ENCODE measurements at places on chromosomes 2 and 18.

GRCh38 chr2:153360239-153360638 lies 118.3 kb downstream of the RPRM start:
- DNase-seq, result no peak

DNA sequence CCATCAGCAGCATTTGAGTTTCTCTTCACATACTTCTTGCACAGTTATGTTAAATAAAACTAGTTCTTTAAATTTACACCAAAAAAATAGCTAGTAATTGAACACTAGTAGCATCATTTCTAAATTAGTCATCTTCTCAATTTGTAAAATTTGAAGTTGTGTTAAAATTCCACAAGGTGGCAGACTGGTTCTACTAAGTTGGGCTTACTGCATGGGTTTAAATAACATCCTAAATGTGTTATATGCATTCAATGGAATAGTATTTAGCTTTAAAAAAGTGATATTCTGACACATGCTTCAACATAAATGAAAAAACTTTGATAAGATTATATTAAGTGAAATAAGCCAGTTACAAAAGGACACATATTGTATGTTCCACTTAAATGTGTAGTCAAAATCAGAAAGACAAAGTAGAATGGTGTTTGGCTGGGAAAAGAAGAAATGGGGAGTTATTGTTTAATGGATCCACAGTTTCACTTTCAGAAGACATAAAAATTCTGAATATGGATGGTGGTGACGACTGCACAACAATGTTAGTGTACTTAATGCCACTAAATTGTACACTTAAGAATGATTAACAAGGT lies 28.7 kb upstream of the RPRD1A start:
- DNase-seq, result no peak

GRCh38 chr18:61333746-61334490 lies 688 bp downstream of the CDH20 start:
- no peak for DNase-seq

DNA sequence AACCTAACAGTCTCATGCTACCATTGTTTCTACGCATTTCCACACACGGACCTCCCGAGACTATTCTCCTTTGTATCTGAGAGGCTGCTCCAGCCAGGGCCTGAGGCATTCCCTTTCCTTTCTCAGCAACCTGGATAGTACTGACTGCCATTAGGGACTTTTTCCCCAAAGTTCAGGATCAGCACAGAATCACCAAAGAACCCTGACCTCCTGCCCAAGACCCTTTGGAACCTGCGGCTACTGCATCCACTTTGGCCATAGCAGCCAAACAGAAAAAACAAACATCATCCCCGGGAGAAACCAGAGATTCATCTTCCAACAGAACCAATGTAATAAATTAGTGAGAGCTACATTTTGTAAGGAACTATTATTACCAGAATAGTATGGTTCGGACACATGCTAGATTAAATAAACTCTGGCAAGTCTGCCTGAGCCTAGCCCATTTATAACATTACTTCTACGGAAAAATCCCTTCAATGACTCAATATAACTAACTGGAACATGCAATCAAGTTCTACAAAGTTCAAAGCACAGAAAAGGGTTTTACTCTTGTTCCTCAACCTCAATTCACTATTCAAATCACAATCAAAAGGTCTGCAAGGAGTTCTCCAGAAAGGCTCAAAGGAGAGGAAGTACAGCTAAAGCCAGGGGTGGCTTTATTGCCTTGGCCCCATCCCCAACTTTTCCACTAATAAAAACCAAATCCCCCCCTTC lies 51.8 kb downstream of the LPIN2 start:
- DNase-seq, result no peak

GRCh38 chr2:1157107-1157506 lies 206.5 kb downstream of the SNTG2 start:
- no peak for DNase-seq

DNA sequence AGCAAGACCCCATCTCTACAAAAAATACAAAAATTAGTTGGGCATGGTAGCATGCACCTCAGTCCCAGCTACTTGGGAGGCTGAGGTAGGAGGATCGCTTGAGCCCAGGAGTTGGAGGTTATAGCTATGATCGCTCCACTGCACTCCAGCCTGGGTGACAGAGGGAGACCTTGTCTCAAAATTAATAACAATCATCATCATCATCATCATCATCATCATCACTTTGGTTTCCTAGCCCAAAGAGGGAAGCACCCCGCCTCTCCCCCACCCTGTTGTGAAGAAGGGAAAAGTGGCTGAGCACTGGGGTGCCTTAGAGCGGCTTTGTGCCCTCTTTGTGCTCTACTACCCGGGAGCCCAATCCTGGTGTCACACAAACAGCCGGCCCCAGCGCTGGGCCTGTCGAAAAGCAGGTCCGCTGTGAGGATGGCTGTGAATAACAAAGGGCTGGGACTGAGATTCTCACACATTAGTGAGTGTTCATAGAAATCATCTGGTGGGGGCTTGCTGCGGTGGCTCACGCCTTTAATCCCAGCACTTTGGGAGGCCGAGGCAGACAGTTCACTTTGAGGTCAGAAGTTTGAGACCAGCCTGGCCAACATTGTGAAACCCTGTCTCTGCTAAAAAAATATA lies 42.6 kb upstream of the ASXL2 start:
- no peak for DNase-seq

- DNase-seq, result no peak
Measured at GRCh38 chr2:215726070-215726469, 287.3 kb downstream of the MREG start.

- DNase-seq, result no peak
Measured at GRCh38 chr2:42010743-42011298, 37.0 kb upstream of the PKDCC start.

- no peak for DNase-seq
Measured at GRCh38 chr2:237485844-237486243, 1.2 kb upstream of the MLPH start.

DNA sequence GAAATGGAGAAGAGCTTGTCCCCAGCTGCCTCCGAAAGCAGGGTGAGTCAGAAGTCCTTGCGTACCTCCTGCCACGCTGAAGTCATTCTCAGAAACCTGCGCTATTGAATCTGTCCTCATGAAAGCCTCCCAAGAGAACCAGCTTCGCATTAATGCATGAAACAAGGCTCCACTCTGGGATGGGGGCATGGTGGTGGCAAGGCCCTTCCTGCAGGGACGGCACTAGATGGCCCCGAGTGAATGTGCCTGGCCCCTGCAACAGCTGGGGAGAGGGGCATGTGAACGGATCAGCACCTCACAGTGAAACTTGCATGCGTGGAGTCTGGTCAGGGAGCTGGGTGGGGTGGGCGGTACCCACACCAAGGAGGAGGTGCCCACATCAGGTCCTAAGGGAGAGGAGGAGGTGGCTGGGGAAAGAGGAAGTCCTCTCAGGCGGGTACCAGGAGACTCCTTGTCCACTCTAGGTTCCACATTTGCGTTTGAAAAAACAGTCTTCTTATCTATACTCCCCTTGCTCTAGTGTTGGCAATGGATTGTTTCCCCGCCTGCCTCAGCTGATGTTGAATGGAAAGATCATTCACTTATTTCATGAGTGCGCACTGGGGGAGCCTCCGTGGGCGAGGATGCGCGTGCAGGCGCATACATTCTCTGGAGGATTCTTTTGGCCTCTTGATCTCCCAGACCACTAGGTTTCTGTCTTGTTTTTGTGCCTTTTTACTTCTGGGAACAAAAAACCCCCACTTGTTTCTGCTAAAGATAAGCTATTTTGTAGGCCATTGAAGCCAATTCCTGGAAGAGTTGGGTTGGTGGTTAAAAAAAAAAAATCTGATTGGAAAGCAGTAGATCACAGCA lies 104.7 kb downstream of the KLHL29 start:
- DNase-seq, result no peak

DNA sequence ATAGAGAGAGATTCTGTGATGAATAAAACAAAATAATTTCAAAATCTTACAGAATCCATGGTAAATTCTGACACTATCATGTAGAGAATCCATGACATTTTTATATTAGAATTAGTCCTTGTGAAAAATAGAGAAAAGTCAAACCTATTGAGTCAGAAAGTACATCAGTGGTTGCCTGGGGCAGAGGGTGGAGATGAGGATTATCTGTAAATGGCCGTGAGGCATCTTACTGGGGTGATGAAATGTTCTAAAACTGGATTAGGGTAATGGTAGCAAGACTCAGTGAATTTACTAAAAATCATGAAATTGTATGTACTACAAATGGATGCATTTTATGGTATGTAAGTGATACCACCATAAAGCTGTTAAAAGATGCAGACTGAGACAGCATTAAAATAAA lies 323.1 kb downstream of the SLC8A1 start:
- DNase-seq, result no peak

All from activated naive CD8-positive, alpha-beta T cell treated with anti-CD3 and anti-CD28 coated beads, Interleukin-2, amount 50 U/mL, for 16 hours (primary cell).